GM12891 (cell line): ENCODE measurements at places on chromosomes 4 and X.

DNA sequence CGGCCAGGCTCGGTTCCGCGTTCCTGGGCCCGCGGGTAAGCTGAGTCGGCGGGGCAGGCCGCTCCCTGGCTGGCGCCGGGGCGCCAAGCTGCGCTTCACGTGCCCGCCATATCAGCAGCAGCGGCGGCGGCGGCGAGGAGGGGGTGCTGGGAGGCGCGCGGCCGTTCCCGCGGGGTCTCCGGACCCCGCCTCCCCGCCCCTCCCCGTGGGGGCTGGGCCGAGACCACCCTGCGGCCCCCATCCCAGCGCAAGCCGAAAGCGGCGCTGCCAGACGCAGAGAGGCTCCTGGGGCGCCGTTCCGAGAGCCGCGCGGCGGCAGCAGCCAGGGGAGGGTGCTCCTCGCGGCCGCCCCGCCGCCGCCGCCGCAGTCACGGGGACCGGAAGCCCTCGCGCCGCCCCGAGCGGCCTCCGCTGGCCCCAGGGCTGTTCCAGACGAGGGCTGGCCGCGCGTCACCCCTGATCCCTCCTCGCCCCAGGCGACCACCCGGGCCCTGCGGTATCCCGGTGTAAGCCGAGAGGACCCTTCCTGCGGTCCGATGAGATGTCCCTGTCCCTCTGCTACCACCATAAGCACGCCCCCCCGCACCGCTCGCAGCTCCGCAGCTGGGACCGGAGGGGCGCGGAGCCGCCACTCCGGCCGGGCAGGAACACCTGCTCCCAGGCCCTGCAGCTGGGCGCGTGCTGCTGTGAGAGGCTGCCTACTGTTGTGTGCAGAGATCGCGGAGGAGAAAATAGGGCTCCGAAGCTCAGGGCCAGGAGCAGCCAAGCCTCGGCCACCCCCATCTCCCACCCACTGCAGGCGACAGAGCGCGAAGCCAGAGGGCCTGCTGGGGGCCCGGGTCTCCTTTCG, 7.5 kb upstream of the BCOR start:
- DNase-seq: no peak

DNA sequence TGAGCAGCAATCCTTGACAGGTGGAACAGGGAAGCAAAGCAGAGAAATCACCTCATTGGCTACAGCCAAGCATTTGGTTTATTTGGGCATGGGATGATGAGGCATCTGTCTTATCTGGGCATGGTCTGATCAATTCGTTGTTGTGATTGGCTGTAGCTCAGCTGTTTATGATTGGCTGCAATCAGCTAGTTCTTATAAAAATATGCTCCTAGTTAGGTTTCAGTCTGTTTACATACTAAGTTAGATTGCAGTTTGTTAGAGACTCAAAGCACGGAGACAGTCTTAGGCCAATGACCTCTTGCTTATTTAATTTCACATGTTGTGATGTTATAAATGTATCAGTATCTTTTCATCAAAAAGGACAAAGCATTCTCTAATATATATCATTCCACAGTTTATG, 312.0 kb downstream of the PDGFC start:
- DNase-seq: no peak

GRCh38 chr4:154478547-154478946, 13.1 kb downstream of the DCHS2 start:
- no peak for DNase-seq

GRCh38 chr4:80592950-80593349, 257.4 kb downstream of the CFAP299 start:
- no peak for DNase-seq

GRCh38 chr4:80183250-80184052, 13.9 kb upstream of the PRDM8 start:
- DNase-seq: peak; percentile 55

DNA sequence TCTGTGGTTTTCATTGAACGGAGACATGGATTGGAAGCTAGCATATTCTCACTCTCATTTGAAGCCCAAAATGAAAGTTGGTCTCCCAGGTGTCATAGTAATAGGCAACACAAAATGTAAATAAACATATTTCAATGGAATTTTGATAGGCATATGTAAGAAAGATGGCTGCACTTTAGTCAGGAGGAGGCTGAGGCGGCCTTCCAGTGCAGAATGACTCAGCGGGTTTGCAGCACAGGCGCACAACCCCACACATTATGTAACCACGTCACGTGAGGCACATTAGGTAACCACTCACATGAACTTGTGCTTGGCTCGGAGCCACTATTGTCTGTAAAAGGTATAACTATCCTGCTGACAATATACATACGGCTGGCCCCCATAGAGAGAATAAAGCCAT, 381.7 kb downstream of the GPAT3 start:
- no peak for DNase-seq

DNA sequence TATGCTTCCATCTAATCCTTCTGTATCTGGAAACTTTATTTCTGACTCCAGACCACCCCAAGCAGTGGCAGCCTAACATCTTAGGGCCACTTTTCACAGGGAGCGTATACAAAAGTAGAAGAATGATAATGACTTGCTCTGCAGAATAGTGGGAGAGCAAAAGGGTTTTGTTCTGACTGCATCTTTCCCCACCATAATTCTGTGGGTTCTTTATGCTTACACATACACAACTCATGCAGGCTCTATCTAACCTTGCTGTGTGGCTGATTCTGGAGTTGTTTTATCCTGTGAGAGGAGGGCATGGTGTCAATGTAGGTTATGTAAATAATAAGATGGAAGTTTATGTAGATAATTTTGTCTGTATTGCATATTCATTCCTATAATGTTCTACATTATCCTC, 42.4 kb upstream of the NDNF start:
- DNase-seq: no peak

GRCh38 chrX:123084797-123085196, 99.3 kb upstream of the GRIA3 start:
- no peak for DNase-seq

DNA sequence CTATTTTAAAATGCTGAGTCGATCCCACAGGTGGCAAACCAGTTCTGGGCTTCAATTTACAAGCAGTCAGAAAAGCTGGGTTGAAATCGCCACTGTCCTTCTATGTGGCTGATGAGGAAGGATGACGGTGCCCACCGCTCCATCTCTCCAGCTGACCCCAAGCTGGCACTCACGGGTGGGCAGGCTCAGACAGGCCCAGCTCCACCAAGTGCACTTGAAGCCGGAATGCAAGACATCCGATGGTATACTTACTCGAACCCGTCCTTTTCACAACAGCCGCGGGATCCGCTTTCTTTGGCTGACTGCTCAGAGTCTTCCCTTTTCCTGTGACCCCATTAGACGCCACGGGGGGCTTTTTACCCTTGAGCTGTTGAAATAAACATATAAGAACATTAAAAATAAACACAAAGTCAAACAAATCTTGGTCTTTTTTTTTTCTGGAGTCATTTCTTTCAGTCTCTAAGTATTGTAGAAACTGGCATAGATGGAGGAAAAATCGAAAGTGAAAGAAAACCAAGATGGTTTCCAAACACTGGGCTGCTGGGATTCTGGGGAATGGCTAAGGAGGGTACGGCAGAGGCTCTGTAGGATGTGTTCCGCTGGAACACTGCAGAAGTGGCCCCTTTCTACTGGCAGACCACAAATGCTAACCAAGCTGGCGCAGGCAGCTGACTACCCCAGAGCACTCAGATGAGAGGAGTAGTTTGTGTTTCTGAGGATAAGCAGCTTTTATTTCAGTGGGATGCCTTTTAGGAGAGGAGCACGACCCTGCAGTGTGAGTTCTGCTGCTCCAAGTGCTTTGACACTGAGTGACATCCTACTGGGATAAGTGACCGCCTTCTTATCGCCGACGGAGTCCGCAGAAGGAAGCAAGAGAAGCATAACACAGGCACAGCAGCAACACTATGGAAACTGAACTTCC, 160.9 kb downstream of the AFAP1 start:
- no peak for DNase-seq

DNA sequence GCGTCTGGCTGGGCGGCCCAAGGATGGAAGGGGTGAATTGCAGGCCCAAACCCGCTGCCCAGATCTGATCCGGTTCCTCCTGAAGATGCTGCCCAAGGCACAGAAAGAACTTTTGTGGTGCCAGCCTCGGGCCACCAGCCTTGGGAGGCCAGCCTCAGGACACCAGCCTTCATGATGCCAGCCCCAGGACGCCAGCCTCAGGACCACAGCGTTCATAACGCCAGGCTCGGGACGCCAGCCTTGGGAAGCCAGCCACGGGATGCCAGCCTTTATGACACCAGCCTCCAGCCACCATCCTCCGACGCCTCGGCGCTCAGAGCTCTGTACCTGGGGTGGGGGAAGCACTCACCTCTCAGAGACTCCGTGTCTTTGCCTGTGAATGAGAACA, 107.8 kb downstream of the ADRA2C start:
- no peak for DNase-seq

GRCh38 chr4:153472122-153473037, 6.2 kb downstream of the TMEM131L start:
- no peak for DNase-seq

DNA sequence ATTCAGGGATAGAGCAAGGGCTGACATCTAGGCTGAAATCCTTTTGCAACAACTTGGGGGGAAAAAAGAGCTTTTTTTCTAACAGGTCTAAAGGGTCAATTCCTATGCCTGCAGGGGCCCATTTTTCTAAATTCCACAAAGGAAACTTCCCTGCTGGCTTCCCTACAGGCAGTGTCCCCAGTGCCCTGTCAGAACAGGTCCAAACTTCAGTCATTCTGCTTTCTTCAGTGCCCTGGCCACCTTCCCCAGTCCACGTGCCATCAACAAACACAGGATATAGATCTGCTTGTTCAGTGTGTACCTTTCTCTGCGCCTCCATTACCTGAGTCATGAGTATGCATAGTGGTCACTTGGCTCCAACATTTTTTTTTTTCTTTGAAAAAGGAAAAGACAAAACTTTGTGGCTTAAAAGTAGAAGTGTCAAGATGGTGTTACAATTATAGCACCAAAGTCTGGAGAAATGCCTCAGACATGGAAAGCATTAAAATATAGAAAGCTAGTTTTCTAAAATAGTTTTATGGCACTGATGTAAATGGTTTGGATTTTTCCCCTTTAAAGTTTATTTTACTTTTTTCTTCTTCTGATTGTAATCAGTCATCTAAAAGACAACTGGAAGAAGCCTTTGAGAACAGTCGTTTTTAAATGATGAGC, 84.0 kb upstream of the JADE1 start:
- DNase-seq: no peak

DNA sequence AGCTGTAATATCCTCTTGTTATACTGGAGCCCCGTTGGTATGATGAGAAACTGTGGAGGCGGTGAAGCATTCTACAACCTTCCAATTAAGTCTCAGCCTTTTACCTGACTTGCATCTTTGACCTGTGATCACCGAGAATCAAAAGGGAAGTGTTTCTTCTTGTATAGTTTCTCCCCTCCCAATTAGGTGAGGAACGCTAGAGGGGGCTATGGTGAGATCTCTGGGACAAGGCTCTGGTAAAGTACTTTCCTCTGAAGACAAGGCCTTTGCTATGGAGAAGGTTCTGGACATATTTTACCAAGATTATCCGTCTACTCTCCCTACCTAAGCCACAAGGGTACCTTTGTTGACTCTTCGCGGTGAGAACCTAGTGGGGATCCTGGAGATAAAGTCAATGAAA, 111.3 kb downstream of the CBLL2 start:
- DNase-seq: no peak

DNA sequence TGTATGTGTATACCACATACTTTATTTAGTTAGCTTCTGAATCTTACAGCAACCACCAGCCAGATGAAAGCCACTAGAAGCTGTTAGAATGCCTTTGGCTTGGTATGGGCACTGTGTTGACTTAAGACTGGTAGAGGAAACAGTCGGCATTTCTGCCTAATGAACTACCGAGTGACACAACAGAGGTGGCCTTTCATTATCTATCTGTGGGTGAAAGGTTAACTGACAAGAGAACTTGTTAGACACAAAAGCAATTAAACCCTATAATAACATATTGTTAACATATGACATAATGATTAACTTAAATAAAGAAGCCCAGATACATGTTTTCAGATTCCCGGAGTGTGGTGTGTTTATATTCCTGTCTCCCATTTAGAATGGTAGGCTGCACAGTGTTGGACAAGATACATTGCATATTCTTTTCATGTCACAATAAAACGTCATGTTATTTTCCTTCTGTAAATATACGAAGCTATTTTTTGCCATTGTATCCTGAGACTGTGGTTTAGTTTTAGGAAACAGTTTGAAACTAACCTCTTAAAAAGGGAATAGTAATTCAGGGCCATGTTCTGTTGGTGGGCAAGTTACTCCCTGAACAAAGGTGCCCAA, 181.5 kb downstream of the SLIT2 start:
- no peak for DNase-seq

DNA sequence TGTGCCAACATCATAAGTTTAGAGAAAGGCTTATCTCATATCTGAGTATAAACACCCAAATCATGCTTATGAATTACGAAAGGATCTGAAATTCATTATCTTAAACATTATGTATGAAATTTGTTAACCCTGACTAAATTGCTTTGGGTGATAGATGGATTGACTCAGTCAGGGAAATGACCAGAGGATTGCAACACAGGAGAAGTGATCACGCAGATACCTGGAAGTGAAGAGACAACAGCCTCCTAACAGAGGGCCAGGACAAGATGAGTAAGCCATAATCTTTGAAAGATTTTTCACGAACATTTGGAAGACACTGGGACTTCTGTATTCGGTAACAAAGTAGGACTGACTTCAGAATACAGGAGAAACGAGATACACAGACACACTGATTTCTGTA, 363.4 kb downstream of the DMD start:
- DNase-seq: no peak

GRCh38 chr4:48375651-48376304, 34.4 kb downstream of the SLAIN2 start:
- no peak for DNase-seq

DNA sequence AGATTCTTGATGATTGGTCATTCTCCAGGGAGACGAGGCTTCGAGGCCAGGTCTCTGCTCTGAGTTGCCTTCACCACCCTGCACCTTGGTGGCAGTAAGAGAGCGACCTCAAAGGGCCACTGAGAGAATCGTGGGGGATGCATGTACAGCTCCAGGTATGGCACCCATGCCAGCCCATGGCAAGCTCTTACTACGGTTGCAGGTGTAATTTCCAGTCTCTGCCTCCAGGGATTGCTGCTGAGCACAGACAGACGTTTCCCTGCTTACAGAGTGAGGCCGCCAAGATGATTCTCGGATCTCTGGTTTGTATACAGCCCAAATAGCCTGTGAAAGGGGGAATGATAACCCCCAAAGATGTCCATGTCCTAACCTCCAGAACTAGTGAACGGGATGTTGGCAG, 16.3 kb upstream of the DRD5 start:
- DNase-seq: peak; percentile 17

DNA sequence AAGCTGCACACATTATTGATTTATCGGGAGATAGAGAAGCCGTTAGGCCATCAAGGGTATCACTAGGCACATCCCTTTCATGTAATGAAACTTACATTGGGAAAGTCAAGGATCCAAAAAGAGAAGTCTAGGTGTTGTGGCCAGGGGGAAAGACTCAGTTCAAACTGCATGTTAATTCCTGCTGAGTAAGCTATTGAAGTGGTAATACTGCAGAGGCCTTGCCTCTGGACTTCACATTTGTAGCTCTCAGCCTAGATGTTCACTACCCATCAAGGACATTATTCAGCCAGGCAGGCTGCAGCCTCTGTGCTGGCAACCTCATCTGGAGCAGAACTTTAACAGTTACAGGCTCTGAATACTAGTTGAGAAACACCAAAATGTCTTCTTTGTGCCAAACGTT, 2094.5 kb upstream of the AGA start:
- no peak for DNase-seq
